ENCODE measurements at places on chromosomes 16 and 17. TPM values are rescaled to one million over a fixed set of nuclear protein-coding genes. Genes with fewer than 3 reads are reported as not detected.

- H3K27me3 ChIP-seq: no peaks in the 10 kb centered on the region
- H3K4me3 ChIP-seq: no peak overlapping the region
- no peaks in the 10 kb centered on the region for H3K36me3 ChIP-seq
- H3K4me1 ChIP-seq: no peaks in the 10 kb centered on the region
These were observed 21.5 kb upstream of the PSMD7 start for GRCh38 chr16:74275031-74275636.

DNA sequence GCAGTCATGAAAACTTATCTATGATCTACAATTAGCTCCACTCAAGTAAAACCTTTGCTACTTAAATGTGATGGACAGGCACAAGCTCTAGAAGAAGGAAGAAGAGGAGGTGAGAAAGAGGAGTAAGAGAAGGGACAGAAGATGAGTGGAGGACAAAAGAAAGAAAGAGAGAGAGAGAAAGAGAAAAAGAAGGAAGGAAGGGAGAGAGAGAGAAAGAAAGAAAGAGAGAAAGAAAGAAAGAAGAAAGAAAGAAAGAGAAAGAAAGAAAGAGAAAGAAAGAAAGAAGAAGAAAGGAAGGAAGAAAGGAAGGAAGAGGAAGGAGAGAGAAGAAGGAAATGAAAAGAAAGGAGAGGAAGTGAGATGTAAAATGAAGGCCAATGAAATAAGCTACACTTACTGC lies 2.2 kb upstream of the KRTAP9-3 start:
- DNase-seq: no peak
- no peak overlapping the region for H3K27ac ChIP-seq
- no peaks in the 10 kb centered on the region for H3K4me1 ChIP-seq
- H3K36me3 ChIP-seq: no peaks in the 10 kb centered on the region
- H3K4me3 ChIP-seq: no peak overlapping the region

DNA sequence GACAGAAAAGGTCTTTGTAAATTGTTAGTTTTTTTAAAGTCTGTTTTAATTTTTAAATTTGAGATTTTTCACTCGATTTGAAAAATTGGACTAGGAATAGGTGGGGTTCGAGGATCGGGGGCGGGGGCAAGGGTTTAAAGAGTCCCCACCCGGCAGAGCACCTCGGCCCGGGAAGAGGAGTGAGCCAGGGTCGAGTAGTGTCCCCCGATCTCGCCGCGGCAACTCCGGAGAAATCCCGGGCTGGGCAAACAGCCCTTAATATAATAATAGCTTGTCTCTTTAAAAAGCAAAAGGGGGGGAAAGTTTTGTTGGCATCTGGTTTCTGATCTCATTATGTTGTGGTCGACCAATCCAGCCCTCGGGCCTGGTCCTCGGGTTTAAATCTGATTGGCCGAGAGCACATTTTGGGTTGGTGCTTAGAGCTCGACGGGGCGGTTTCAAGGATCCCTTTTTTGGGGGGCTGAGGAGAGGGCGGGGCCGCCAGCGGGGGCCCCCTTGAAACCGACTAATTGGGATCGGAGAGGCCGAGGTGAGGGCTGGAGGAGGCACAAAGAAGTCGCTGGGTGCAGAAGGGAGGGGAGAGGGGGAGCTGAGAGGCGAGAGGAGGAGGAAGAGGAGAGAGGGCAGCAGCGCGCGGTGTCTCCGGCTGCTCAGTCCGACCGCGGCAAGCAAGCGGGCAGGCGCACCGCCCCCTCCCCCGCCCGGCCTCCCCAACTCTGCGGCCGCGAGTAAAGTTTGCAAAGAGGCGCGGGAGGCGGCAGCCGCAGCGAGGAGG lies at the start of gene FZD2:
FZD2 (plus strand) TSS at position 653 of the 775 bp plus-strand sequence. CDS start 205 bp downstream, outside the sequence.
- H3K27ac ChIP-seq: peak within 1 kb of the TSS; percentile 92
- H3K36me3 ChIP-seq: no peaks in the 10 kb centered on the region
- peaks cover 9% of the 10 kb centered on the region for H3K4me1 ChIP-seq
- peaks cover 2% of the 10 kb centered on the region for H3K27me3 ChIP-seq
- H3K4me3 ChIP-seq: peak within 1 kb of the TSS; percentile 60

GRCh38 chr17:4184811-4185210 lies 41.8 kb downstream of the CYB5D2 start:
- H3K4me1 ChIP-seq: no peaks in the 10 kb centered on the region
- no peaks in the 10 kb centered on the region for H3K27me3 ChIP-seq

DNA sequence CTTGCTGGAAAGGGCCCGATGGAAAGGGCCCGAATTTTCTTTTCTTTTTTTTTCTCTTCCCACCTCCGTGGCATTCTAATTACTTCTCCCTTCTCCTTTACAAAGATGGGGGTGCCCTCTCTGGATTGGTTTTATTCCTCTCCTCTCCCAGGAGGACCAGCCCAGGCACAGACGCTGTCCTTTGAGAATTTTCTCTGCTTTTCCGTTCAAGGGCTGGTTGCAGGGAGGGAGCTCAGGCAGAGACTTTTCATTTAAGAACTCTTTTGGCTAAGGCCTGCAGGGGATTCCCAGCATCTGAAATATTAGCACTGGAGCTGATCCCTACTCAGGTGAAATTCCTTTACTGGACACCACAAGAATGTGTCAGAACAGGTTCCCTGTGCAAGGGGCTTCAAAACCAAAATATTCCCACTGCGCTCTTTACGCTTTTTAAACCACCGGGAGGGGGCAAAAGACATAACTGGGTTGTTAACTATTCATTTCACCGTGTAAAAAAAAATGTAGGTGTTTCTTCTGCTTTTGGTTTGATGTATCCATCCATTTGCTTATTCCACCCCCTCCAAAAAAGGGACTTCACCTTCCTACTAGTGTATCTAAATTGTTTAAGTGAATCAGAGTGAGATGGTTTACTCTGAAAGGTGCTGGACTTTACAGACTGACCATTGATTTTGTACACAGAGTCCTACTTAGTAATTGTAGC lies 1.4 kb downstream of the NFAT5 start:
- peak overlapping the region; percentile 99 for H3K27ac ChIP-seq
- no peaks in the 10 kb centered on the region for H3K36me3 ChIP-seq
- peak overlapping the region; percentile 90 for H3K4me3 ChIP-seq
- H3K4me1 ChIP-seq: peaks cover 27% of the 10 kb centered on the region
- peak; percentile 57 for DNase-seq
- H3K27me3 ChIP-seq: no peaks in the 10 kb centered on the region

- H3K36me3 ChIP-seq: no peaks in the 10 kb centered on the region
- H3K27me3 ChIP-seq: no peaks in the 10 kb centered on the region
- H3K27ac ChIP-seq: peak overlapping the region; percentile 55
- DNase-seq: no peak
- no peak overlapping the region for H3K4me3 ChIP-seq
These were observed 69.8 kb downstream of the KSR1 start for GRCh38 chr17:27525836-27526603.

GRCh38 chr16:89525146-89525913 lies 17.1 kb downstream of the SPG7 start:
- no peaks in the 10 kb centered on the region for H3K27me3 ChIP-seq
- no peak overlapping the region for H3K27ac ChIP-seq
- no peak for DNase-seq
- H3K4me3 ChIP-seq: no peak overlapping the region

DNA sequence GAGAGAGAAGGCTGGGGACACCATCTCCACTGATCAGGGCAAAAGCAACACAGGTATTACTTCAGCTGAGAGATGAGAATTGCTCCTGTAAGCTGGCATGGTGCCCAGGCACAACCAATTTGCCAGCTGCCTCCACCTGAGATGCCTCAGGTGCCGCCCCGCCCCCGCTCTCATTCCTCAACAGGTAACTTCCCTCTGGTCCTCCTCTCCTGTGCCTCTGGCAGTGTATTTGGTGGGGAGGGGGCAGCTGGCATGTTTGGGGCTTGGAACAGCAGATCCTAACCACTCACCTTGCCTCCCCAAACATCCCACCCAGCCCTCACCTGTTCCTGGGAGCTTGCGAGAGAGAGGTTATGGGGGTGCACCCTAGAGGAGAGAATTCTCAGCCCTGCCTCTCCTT lies 2.9 kb upstream of the SRCIN1 start:
- DNase-seq: no peak
- H3K4me3 ChIP-seq: no peak overlapping the region
- H3K4me1 ChIP-seq: peaks cover 5% of the 10 kb centered on the region
- H3K27me3 ChIP-seq: peaks cover 34% of the 10 kb centered on the region
- H3K27ac ChIP-seq: no peak overlapping the region

DNA sequence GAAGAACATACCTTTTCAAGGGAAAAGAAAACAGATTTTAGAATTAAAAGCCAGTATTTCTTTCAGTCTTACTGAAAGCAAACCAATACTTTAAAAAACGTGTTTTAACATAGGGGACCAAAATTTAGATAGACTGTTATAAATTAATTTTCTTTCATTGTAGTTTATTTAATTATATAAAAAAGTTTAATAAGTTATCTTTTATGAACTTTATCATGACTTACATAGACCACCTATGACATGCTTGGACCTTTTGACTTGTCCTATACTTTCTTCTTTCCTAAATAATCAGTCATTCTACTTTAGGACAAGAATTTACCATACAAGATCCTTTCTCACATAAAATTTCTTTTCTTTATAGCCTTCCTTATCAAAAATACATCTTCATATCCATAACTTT lies 102.0 kb upstream of the HAS3 start:
- no peak overlapping the region for H3K27ac ChIP-seq
- H3K4me1 ChIP-seq: no peaks in the 10 kb centered on the region
- no peak overlapping the region for H3K4me3 ChIP-seq
- H3K36me3 ChIP-seq: no peaks in the 10 kb centered on the region
- no peak for DNase-seq

TBC1D3L gene
- total RNA-seq: 12.8 TPM

TBC1D3G gene
- not detected for total RNA-seq

- no peak overlapping the region for H3K27ac ChIP-seq
- no peaks in the 10 kb centered on the region for H3K4me1 ChIP-seq
- H3K27me3 ChIP-seq: no peaks in the 10 kb centered on the region
- H3K36me3 ChIP-seq: no peaks in the 10 kb centered on the region
These were observed 12.6 kb upstream of the GOSR2 start for GRCh38 chr17:46910179-46910927.

DNA sequence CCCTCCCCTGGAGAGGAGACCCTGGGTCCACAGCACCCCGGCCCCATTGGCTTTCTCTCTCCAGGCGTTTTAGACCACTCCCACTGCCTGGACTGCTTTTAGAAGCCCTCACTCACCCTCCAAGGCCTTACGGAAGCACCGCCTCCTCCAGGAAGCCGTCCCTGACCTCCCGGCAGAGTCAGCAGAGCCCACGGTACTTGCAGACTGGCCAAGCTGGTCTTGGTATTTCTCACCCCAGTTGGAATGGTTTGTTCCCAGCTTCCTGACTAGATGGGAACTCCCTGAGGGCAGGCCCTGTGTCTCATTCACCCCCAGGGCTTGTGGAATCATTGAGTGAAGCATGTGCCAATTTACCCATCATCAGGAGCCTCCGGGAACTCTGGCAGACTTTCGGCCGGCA lies 9.2 kb downstream of the SCGB1C2 start:
- H3K36me3 ChIP-seq: no peaks in the 10 kb centered on the region
- H3K4me1 ChIP-seq: no peaks in the 10 kb centered on the region
- DNase-seq: no peak
- no peak overlapping the region for H3K27ac ChIP-seq
- no peaks in the 10 kb centered on the region for H3K27me3 ChIP-seq

ARL5C gene
- total RNA-seq: not detected

DNA sequence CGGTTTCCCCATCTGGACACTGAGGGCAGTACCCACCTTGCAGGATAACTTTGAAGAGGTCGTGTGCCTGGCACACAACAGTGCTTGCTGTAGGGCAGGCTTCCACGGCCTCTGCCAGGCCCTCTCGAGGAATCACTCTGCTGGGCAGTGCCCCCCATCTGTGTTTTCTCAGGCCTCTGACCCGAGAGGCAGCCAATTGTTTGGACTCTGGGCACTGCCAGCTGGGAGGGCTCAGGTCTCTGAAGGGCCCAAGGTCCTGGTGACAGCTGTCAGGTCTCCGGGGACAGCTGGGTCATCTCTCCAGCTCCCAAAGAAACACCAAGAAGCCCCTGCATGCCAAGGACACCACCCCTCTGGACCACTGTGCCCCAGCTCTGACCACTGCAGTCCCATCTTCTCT lies 1.0 kb upstream of the RAB26 start:
- no peak for DNase-seq
- peak overlapping the region; percentile 64 for H3K27ac ChIP-seq
- no peak overlapping the region for H3K4me3 ChIP-seq

DNA sequence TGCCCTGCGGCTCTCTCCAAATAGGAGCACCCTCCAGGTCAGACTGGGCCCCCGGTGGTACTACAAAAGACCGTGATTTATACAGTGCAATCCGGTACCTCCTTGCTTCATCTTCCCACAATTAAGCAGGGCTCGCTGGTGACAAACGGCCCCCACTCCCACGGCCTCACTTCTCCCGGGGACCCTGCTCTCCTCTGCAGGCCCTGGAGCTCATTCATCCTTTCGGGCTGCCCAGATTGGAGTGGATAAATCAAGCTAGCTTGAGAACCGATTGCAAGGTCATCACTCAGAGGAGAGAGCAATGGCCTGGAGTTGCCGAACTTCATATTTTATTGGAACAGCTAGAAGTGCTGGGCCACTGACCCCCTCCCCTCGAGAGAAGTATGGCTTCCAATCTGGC lies 193.5 kb upstream of the IRX6 start:
- no peak for DNase-seq
- H3K36me3 ChIP-seq: no peaks in the 10 kb centered on the region
- no peaks in the 10 kb centered on the region for H3K27me3 ChIP-seq
- no peak overlapping the region for H3K27ac ChIP-seq

- H3K27ac ChIP-seq: no peak overlapping the region
- no peaks in the 10 kb centered on the region for H3K4me1 ChIP-seq
- DNase-seq: no peak
- no peak overlapping the region for H3K4me3 ChIP-seq
- no peaks in the 10 kb centered on the region for H3K36me3 ChIP-seq
These were observed 8.8 kb downstream of the GPR139 start for GRCh38 chr16:20064931-20065330.

DNA sequence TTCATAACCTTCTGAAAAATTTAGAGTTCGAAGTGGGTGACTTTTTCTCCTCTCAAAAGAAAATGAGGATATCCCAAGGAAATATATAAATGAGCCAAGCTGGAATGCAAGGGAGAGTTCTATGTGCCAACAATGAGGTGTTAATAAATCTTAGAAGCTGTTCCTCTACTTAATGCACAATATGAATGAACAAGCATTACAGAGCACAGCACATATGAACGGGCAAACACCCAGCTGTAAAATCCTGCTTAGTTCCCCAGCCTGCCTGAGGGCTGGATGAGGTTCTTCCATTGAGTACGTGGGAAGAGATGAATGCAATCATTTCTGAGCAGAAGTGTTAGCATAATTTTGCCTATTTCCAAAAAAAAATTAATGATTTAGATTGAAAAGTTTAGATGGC lies 58.1 kb downstream of the WDR59 start:
- H3K4me3 ChIP-seq: no peak overlapping the region
- DNase-seq: no peak
- H3K4me1 ChIP-seq: peaks cover 8% of the 10 kb centered on the region
- no peaks in the 10 kb centered on the region for H3K36me3 ChIP-seq
- H3K27ac ChIP-seq: no peak overlapping the region
